ENCODE measurements at places on chromosomes 1 and 21.
A peak's percentile ranks its signal among the peaks of the same experiment; 100 is the strongest.

DNA sequence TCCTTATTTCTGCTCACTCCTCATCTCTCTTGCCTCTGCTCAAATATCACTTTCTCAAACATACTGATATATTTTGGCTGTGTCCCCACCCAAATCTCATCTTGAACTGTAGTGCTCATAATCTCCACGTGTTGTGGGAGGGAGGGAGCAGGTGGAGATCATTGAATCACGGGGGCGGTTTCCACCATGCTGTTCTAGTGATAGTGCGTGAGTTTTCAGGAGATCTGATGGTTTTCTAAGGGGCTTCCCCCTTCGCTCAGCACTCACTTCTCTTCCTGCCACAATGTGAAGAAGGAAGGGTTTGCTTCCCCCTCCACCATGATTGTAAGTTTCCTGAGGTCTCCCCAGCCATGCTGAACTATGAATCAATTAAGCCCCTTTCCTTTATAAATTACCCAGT lies 26.6 kb downstream of the ZBTB8OS start:
- no peak for DNase-seq

DNA sequence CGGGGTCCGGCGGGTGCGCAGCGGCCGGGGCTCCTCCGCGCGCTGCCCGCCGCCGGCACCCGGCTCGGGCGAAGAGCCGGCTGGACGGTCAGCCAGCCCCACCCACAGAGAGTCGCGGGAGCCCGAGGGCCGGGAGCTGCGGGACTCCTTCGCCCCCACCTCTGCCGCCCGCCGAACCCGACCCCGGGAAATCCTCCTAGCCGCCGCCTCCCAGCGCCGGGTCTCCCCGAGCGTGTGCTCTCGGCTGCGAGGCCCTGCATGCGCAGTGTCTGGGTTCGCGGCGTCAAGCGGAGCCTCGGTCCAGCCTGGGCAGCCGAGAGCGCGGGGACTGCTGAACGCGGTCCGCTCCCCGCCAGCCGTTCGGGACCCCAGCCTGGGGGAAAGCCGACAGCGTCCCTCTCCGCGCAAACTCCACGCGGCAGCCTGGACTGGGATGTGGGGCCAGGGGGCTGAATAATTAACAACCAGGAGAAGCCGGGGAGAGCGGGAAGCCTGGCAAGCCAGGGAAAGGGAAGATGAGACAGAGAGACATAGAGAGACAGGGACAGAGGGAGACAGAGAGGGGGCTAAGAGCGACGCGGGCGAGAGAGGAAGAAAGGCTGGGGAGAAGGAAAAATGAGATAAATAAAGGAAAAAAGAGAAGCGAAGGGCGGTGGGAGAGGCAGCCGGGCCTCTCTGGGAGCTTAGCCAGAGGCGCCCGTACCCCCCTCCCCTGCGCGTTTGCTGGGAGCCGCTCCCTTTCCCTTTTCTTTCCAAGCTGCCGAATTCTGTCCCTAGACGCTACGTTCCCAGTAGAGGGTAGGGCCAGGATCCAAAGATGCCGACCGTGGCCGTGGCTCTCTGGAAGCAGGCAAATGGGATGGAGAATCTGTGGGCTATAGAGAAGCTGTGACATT lies 64.2 kb downstream of the MEF2D start:
- no peak for DNase-seq

- DNase-seq = peak; percentile 32
Observed at GRCh38 chr1:50418600-50419109, 4.6 kb downstream of the DMRTA2 start.

DNA sequence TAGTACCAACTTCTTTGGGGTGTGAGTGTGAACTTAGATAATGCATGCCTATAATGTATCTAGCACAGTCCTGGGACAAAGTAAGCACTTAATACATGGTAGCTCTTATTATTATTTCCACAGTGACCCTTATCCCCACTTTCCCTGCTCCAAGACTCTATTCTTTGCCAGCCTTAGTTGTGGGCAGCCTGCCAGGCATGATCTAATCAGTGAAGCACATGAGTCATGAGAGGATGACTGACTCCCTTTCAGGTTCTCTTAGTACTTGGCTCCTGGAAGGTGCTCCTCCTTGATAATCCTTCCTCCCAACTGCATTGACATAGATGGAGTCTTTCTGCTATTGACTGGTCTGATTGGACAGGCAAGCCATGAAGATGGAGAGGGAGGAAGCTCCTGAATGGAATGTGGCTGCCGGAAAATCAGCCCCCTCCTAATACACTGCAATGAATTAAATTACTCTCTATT lies 17.4 kb upstream of the GNG12 start:
- no peak for DNase-seq

GRCh38 chr1:60564916-60565750 lies 491.6 kb upstream of the C1orf87 start:
- DNase-seq = no peak

GRCh38 chr21:36654324-36654723 lies 44.6 kb upstream of the SIM2 start:
- no peak for DNase-seq

DNA sequence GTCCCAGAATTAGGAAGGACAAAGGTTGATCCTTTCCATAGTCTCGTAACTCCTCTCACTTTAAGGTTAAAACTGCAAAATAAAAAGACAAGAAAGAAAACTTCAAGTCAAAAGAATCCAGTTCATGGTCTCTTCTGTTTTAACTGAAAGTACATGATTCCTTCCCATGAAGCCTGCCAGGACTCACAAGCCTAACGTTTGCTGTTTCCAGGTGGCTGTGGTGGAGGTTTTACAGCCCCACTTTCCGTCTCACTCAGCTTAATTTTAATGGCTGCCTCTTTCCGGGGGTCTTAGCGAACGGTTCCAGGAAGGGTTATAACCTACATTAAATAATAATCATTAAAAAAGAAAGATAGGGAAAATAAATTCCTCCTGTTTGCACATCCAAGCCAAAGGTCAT lies 136.8 kb upstream of the SPAG17 start:
- no peak for DNase-seq

DNA sequence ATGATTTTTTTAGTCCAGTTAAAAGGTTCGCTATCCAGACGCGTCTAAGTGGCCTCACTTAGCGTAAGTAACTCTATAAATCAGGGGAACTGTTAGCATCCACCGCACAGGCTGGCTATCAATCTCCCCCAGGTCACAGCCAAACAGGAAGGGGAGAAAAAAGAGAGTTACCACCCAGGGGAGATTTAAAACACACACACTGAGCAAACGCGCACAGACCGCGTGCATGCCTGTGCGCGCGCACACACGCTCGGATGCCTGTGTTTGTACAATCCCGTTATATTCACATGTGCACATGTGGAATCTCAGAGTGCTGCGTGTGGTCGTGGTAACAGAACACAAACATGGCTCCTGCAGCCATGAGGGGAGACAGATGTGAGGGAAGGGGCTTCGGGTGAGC lies 125.4 kb downstream of the CASZ1 start:
- no peak for DNase-seq

DNA sequence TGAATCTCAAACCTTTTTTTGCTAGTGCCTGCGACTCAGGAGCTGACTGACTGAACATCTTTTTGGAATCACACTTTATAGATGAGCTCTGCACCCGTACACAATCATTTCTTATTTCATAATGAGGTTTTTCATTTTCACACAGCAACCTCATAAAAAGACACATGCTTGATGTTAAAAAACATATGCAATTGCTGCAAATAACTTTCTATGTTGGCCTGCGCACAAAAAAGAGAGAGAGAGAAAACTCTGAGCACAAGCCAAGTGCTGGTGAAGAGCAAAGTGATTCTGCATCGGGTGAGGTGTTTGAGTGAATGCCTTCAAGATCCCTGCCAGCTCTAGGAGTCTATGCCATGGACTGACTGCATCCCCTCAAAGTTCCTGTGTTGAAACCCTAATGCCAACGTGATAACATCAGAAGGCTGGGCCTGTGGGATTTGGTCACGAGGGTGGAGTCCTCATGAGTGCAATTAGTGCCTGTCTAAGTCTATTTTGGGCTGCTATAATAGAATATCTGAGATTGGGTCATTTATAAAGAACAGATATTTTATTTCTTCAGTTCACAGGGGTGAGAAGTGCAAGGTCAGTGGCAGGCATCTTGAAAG lies 36.6 kb downstream of the C1orf87 start:
- no peak for DNase-seq

DNA sequence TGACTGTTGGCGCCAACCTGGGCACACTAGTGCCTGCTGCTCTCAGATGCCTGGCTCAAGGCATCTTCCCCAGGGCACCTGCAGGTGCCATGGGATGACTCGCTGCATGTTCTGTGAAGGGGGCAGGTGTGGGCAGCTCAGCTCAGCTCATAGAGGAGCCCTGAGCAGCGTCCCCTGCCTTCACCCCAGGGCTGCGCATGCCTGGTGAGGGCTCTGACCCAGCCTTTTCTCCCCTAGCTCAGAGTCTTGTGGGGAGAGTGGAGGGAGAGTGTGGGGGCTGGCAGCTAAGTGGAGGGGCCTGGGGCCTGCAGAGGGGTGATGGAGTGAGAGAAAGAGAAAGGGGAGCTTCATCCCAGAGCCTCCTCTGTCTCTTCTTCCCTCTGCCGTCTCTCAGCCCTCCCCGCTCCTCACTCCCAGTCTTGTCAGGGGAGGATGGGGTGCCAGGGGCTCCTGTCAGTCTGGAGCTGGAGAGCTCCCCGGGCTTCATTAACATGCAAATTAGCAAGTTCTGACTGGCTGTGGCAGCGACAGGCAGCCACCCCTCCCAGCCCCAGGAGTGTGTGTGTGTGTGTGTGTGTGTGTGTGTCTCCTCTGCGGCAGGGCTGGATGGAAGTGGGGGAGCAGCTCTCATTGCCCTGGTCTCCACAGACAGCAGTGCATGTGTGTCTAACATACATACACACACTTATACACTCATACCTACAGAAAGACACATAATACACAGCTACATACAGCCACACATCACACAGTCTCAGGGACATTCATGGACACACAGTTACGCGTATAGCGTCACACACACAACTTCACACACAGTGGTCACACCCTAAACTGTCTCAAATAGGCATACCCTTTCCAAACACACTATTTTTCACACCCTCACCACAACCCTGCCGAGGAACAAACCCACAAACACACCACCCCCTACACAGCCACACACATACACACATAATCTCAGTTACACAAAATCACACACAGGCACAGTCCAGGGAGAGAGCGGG lies 34.0 kb downstream of the FOXO6 start:
- no peak for DNase-seq

- DNase-seq = no peak
Observed at GRCh38 chr1:3803905-3804626, 7.8 kb upstream of the LRRC47 start.

DNA sequence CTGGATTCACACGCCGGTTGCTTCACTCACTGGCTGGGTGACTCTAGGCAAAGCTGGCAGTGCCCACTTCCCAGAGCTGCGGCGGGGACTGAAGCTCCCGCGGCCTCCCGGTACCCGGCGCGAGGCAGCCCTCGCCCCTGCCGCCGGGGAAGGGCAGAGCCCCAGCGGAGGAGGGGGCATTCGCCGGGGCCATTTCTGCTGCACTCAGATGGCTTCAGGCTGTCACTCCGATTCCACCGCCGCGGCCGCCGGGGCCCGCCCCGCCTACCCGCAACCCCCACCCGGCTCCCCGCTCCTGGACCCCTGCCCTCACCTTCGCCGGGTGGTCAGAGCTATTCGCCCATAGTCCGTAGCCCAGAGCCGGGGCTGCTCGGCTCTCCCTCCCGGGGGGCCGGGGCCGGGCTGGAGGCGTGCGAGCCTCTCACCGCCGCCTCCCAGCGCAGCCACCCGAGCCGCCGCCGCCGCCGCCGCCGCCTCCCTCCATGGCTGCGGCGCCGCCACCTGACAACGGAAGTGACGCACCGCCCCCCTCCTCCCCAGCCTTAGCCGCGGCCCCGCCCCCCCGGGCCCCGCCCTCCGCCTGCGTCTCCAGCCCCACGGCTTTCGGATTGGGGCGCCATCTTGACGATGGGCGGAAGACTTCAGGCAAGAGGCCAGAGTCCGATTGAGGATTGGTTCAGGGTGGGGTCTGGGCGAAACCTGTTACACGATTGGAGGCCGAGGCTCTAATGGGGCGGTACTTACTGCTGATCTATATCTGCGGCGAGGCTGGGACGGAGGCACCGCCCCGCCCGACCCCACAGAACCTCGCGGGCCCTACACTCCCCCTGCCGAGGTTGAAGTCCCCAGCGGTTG lies at the start of gene STK40:
Gene STK40, minus strand, starts transcription at position 515 of the 855 bp plus-strand sequence. CDS start 24,592 bp downstream, outside the sequence.
- peak; percentile 90 for DNase-seq

DNA sequence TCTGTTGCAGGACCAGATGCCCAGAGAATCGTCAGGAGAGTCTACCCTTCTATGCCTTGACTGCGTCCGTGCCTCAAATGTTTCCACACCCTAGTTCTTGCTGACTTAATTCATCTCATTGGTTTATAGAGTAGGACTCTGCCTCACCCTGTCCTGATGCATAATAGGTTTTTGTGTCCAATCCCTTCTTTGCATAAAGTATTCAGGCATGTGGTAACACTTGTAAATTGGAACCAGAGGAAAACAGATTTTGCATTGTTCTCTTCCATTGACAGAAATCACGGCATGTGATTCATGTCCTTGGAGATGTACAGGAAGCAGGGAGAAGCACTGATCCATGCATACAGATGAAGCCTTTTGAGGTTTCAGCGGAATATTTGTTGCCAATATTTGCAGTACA lies 29.5 kb downstream of the PLPPR5 start:
- DNase-seq = no peak

- no peak for DNase-seq
Observed at GRCh38 chr1:1243807-1244191, 2.7 kb downstream of the C1QTNF12 start.

DNA sequence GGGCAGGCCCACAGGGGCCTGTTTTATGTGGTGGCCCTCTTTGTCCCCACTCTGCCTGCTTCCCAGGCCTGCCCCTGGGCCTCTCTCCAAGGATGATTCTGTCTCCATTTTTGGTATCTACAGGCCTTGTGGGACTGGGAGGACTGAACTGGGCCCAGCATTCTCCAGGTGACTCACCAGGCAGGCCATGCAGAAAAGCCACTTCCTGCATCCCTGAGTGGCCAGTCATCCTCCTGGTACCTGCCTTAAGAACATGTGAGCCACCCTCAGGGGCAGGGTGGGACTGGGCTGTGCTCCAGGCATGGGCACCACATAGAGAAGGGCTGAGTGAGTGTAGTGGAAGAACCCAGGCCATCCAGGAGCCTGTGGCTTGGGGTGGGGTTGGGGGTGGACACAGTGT lies 20.0 kb upstream of the BCAR3 start:
- DNase-seq = no peak

Data from GM12891 (cell line).